Retinal pigment epithelial cell (primary cell): ENCODE measurements at places on chromosomes 5 and 9.

- no peak for DNase-seq
These were observed 29.0 kb downstream of the SARDH start for GRCh38 chr9:133709015-133709611.

- no peak for DNase-seq
These were observed 54.7 kb downstream of the FXN start for GRCh38 chr9:69090140-69090750.

- DNase-seq: no peak
These were observed 110.7 kb downstream of the FEM1C start for GRCh38 chr5:115433918-115434317.

- no peak for DNase-seq
These were observed 27.6 kb downstream of the ZDHHC11B start for GRCh38 chr5:756865-757345.

DNA sequence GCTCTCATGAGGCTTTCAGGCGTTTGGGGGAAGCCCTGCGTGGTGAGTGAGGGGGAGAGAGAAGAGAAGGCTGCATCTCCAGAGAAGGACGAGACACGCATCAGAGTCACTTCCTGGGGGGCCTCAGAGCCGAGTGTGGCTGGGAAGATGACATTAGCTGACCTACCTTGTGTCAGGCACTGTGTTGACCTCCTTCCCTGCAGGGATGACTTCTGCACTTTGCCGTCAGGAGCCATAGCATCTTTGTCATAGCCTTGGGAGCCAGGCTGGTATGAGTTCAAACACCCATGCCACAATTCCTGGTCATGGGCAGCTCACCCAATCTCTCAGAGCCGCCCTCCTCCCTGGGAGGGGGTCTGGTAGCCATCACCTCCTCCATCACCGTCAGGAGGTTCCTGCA is 17.3 kb downstream of the NEURL1B start:
- DNase-seq: no peak

GRCh38 chr9:13941714-13942113 is 372.2 kb downstream of the NFIB start:
- DNase-seq: no peak

DNA sequence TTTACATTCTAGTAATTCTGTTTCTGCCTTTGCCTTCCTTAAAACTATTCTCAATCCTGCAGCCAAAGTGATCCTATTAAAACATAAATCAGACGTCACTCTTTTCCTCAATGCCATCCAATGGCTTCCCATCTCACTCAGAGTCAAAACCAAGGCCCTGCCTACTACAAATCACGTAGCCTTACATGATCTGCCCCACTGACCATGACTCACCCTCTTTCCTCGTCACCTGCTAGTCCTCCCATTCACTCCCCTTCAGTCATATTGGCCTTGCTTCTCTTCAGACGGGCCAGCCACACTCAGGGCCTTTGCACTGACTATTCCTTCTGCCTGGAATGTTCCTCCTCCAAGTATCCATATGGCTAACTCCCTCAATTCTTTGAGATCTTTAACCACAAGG is 39.0 kb upstream of the DMXL1 start:
- DNase-seq: no peak

DNA sequence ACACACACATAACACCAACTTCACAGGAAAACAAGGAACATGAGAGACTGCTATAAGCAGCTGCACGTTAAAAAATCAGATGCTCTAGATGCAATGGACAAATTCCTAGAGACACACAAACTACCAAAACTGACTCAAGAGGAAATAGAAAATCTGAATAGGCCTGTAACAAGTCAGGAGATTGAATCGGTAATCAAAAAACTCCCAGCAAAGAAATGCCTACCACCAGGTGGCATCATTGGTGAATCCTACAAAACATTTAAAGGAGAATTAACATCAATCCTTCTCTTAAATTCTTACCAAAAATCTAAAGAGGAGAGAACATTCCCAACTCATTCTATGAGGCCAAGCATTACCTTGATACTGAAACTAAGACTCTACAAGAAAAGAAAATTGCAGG is 54.9 kb downstream of the NDST1 start:
- DNase-seq: no peak

DNA sequence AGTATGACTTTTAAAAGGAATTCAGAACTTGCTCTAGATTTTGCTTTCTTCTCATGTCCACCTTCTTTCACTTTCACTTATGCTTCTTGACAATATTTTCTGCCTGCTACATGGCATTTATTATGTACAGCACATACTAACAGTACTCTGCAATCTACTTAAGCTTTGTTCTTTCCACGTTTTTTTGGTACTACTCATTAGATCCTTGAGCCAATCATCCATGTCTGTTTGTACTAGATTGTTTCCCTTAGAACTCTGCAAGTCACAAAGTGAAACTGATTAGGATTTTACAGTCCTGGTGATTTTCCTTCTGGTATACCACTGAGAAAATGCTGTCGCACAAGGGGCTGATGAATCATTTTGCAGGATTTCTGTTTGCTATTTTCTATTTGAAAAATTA is 78.3 kb downstream of the PARP8 start:
- no peak for DNase-seq

DNA sequence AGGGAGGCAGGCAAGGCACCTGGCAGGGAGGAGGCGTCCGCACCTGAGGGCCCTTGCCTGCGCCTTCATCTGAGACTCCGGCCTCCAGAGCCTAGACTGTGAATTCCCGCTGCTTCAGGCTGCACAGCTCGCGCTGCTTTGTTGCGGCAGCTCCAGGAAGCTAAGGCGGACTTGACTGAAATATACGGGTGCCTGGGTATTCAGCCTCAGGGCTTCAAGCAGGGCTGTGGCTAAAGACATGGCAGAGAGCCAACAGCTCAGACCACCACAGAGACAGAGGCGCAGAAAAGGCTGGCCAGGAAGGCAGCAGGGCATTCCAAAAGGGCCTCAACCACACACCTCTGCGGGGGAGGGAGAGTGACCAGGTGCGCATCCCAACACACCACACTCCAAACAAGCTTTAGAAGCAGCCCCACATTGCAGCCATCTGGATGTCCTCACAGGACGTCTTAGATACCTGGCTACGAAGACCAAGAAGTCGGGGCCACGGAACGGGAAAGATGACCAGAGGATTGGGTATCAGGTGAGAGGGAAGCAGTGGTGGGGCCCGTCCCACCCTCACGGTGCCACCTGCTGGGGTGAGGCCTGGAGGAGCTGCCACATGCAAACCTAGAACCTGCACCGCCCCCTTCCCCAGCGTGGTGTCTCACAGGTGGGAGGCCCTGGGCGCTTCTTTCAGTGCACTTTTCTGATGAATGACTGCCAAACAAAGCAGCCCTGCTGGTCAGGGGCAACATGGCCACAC is 1.7 kb upstream of the DPH7 start:
- DNase-seq: no peak

DNA sequence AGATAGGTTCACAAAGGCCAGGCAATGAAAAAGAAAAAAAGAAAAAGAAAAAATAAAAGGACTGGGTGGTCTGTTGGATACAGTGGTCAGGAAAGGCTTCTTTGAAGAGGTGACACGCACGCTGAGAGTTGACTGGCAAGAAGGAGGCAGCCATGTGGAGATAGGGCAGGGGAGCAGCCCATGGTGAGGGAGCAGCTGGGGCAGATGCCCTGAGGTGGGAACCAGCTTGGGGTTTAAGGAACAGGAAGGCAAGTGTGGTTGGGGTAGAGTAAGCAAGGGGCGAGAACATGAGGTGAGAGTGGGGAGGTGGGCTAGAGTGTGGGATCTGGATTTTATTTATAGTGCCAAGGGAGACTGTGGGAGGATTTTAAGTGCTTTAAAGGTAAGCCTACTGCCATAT is 6.8 kb downstream of the ENHO start:
- no peak for DNase-seq

GRCh38 chr9:116141864-116142561 is 11.6 kb upstream of the PAPPA start:
- no peak for DNase-seq

- no peak for DNase-seq
These were observed 13.7 kb downstream of the SYK start for GRCh38 chr9:90815183-90815943.

GRCh38 chr9:113184539-113184938 is 33.7 kb downstream of the SLC31A2 start:
- DNase-seq: no peak

GRCh38 chr9:23700359-23700758 is 125.7 kb downstream of the ELAVL2 start:
- DNase-seq: no peak
